ENCODE measurements at places on chromosomes 4 and X. TPM values are rescaled to one million over a fixed set of nuclear protein-coding genes. Genes with fewer than 3 reads are reported as not detected.

DNA sequence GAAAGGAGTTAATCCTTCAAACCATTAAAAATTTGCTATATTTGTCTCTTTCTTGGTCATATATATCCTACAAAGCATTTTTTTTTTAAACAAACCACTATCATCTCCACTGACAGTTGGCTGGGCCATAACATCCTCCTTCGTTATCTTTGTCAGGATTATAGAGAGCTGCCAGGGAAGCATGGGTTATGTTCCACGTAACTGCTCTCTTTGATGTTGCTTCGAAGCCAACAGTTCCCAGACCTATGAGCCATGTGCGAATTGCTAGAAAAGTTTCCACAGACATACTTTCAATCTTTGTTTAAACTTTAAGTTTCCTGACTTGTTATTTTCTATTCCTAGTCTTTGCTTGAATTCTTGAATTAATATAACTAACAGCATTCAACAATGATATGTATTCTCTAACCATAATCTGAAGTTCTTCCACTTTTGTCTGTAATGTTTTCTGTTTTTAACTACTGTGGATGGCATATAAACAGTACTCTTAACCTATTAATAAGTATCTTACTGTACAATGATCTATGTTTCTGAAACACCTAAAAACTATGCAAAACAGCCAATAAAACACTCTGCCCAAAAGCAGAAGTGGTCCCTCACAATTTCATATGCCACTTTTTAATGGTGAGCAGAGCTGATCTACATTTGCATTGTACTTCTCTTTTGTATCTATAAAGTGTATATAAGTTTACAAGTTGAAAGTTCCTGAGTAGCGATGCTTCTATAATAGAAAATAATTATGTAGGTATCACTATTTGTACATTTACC is 37.9 kb downstream of the EREG start:
- no peaks in the 10 kb centered on the region for H3K4me1 ChIP-seq
- no peak overlapping the region for H3K4me3 ChIP-seq
- no peaks in the 10 kb centered on the region for H3K27me3 ChIP-seq

GRCh38 chrX:152881289-152881688 is 16.6 kb upstream of the ZNF185 start:
- DNase-seq = no peak
- H3K4me3 ChIP-seq = no peak overlapping the region
- no peaks in the 10 kb centered on the region for H3K4me1 ChIP-seq
- no peaks in the 10 kb centered on the region for H3K36me3 ChIP-seq

The NR3C2 gene
- 10.0 TPM for total RNA-seq

GRCh38 chr4:100891808-100892207 is 374.0 kb upstream of the EMCN start:
- no peaks in the 10 kb centered on the region for H3K4me1 ChIP-seq
- no peaks in the 10 kb centered on the region for H3K27me3 ChIP-seq
- H3K36me3 ChIP-seq = no peaks in the 10 kb centered on the region
- no peak overlapping the region for H3K4me3 ChIP-seq
- DNase-seq = no peak

The COX7B2 gene
- total RNA-seq = not detected

DNA sequence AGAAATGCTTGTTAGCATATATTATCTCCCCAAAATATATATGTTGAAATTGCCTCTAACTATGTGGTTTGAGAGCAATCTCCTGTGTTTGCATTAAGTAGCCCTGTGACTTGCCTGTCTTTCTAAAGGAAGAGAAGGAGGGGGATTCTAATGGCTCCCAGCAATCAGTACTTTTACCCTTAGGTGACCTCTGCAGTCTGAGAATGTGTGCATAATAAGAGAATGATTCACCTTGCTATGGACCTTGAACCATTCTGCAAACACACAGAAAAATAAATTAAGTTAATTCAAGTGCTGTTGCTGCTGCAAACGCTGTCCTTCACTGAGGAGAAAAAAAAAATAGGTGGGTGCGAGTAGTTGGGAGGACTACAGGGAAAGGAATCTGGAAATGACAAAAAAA is 322.2 kb downstream of the IQCM start:
- no peak overlapping the region for H3K27ac ChIP-seq
- H3K36me3 ChIP-seq = no peaks in the 10 kb centered on the region
- DNase-seq = no peak
- no peak overlapping the region for H3K4me3 ChIP-seq
- no peaks in the 10 kb centered on the region for H3K27me3 ChIP-seq
- no peaks in the 10 kb centered on the region for H3K4me1 ChIP-seq

DNA sequence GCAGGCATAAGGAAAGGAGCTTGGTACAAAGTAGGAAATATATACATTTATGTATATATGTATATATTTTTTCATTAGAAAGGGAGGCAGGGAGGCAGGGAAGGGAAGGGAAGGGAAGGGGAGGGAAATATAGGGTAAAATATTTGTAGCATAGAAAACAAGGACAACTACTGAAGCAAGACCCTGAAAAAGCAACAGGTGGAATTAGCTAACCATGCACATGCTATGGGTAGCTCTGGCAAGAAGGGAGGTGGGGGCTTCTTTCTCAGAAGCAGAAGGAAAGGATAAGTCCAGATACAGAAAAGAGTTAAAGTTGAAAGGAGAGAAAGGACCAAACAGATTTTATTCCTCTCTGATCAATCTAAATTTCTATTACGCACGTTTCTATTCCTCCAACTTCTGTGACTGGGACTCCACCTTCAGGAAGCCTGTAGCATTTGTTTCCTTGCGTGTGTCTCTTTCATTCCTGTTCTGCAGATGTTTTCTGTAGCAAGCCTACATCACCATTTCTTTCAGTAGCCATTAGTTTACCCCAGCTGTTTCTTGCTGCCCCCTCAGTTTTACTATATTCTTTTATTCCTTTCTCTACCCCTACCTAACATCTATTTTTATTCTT is 82.9 kb downstream of the OR13H1 start:
- H3K27me3 ChIP-seq = peaks cover 13% of the 10 kb centered on the region
- H3K4me3 ChIP-seq = no peak overlapping the region
- no peaks in the 10 kb centered on the region for H3K36me3 ChIP-seq
- no peaks in the 10 kb centered on the region for H3K4me1 ChIP-seq

GRCh38 chr4:68589790-68590189 is 13.7 kb upstream of the UGT2B17 start:
- H3K4me1 ChIP-seq = no peaks in the 10 kb centered on the region
- no peaks in the 10 kb centered on the region for H3K36me3 ChIP-seq
- H3K27me3 ChIP-seq = no peaks in the 10 kb centered on the region

The AVPR2 gene
- total RNA-seq = 5.2 TPM

The SPATA18 gene
- total RNA-seq = 8.1 TPM

The MEPE gene
- not detected for total RNA-seq

GRCh38 chr4:176910646-176911045 is 117.9 kb upstream of the VEGFC start:
- H3K4me1 ChIP-seq = no peaks in the 10 kb centered on the region
- no peaks in the 10 kb centered on the region for H3K36me3 ChIP-seq
- H3K4me3 ChIP-seq = no peak overlapping the region
- H3K27ac ChIP-seq = no peak overlapping the region

The UBA6 gene
- total RNA-seq = 15.6 TPM

The DBET gene
- total RNA-seq = not detected

GRCh38 chr4:78057600-78058550 is 752 bp downstream of the FRAS1 start:
- H3K36me3 ChIP-seq = no peaks in the 10 kb centered on the region
- H3K4me3 ChIP-seq = peak overlapping the region; percentile 36
- DNase-seq = peak; percentile 24
- peak overlapping the region; percentile 5 for H3K27ac ChIP-seq

The GATA1 gene
- 0.35 TPM for total RNA-seq
